Smooth muscle cell of the umbilical artery (primary cell): ENCODE measurements at places on chromosomes 12 and 14. TPM values are rescaled to one million over a fixed set of nuclear protein-coding genes. Genes with fewer than 3 reads are reported as not detected.

ABCD4 gene
- 22.6 and 24.7 TPM in 2 replicates for total RNA-seq

REM2 gene
- total RNA-seq, result 0.14 TPM in 1 of 2 replicates, not detected in the other

UBR7 gene
- total RNA-seq, result 15.7 and 27.3 TPM in 2 replicates

HRK gene
- total RNA-seq, result not detected in 2 replicates

TAS2R20 gene
- 3.9 and 6.6 TPM in 2 replicates for total RNA-seq

FSCB gene
- total RNA-seq, result under 0.01 and 0.14 TPM in 2 replicates

ACOT4 gene
- 0.46 and 0.59 TPM in 2 replicates for total RNA-seq

GARIN6 gene
- not detected in 2 replicates for total RNA-seq

LUM gene
- 282 and 2,122 TPM in 2 replicates for total RNA-seq

ITGA5 gene
- total RNA-seq, result 496 and 868 TPM in 2 replicates

SOAT2 gene
- total RNA-seq, result not detected in 2 replicates

NIN gene
- 48.7 and 62.1 TPM in 2 replicates for total RNA-seq

CMTM5 gene
- total RNA-seq, result not detected in 2 replicates

DRAM1 gene
- 101 and 190 TPM in 2 replicates for total RNA-seq

GLIPR1 gene
- total RNA-seq, result 47.2 and 296 TPM in 2 replicates
